ENCODE measurements at places on chromosomes 6 and 20.

DNA sequence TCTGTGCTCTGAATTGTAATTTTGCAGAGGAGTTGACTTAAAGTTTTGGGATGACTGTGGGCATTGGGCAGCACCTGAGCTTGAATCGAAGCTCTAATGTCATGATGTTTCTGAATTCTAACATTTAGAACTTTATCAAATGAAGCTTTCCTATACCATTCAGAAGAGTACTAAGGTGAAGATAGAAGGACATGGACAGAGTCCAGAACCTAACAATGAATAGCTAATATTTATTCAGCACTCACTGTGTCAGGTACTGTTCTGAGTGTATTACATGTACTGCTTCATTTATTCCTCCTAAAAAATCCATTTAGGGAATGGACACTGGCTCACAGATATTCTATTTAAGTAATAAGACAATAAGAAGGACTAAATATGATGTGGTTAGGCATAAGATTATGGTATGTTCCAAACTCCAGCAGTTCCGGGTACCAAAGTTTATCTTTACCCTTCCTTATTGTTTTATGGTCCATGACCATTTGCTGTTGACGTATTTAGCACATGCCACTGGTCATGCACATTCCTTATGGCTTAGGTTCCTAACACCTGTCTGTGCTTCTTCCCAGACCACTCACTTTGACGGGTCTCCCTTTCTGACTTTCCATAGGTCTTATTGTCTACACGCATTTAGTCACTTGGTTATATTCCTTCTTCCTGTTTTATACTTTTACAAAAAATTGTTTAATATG, 20.3 kb downstream of the BCKDHB start:
- DNase-seq = peak; percentile 76

GRCh38 chr6:125884634-125885371, 71.8 kb upstream of the HINT3 start:
- no peak for DNase-seq

- DNase-seq = no peak
These were observed 41.1 kb upstream of the SAMD5 start for GRCh38 chr6:147467428-147467827.

GRCh38 chr20:48725555-48725991, 102.2 kb downstream of the PREX1 start:
- DNase-seq = peak; percentile 56

- DNase-seq = peak; percentile 65
These were observed 55.5 kb upstream of the SGK1 start for GRCh38 chr6:134373282-134373922.

DNA sequence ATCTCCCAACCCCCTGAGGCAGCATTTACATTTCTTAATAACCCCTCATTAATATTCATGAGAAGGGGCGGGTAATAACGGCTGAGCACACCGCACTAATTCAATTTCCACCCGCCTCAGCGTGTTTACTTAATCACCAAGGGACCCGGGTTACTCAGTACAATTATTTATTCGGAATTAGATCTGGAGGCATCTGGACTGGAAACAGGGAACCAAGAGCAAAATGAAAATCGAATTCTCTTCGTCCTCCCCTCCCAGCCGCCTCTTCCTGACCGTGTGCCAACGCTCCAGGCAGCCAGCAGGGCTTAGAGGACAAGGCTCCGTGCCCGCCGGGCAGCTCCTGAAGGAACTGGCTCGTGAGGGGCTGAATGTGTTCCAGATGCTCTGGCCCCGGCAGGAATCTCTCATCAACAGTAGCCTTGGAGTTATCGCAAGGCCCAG, 23.5 kb upstream of the CTNNBL1 start:
- DNase-seq = no peak

- DNase-seq = no peak
These were observed 184.6 kb downstream of the SMOC2 start for GRCh38 chr6:168625602-168626001.

DNA sequence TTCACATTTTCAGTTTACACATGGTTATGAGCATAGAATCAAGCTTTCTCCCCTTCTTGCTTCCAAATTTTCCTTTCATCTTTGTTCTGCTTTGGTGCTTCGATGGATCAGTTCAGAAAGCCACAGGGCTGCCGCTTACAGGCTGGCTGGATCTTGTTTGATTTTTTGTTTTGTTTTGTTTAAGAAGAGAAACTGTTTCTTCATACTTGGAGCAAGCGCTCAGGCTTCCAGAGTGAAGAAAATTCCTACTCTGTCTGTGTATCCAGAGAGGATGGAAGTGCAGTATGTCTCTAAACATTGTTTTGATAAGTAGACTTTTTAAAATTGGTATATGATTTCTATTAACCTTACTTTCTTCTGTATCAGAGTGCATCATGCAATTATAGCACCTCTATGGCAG, 66.9 kb downstream of the ARID1B start:
- DNase-seq = no peak

DNA sequence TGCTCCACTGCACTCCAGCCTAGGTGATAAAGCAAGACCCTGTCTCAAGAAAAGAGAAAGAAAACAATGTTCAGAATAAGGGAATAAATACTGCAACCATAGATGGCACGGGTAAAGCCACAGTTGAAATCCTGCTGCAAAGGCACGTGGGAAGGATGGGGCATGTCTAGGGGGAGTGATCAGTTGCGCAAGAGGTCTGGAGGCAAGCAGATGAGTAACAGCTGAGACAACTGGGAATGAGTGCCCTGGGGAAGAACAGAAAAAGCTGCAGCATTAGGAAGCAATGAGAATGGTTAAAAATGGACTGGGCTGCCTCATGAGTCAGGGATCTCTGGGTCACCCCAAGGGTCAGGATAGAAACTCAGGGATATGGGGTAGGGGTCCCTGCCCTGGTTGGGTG, 96.3 kb downstream of the GMPR start:
- peak; percentile 82 for DNase-seq

DNA sequence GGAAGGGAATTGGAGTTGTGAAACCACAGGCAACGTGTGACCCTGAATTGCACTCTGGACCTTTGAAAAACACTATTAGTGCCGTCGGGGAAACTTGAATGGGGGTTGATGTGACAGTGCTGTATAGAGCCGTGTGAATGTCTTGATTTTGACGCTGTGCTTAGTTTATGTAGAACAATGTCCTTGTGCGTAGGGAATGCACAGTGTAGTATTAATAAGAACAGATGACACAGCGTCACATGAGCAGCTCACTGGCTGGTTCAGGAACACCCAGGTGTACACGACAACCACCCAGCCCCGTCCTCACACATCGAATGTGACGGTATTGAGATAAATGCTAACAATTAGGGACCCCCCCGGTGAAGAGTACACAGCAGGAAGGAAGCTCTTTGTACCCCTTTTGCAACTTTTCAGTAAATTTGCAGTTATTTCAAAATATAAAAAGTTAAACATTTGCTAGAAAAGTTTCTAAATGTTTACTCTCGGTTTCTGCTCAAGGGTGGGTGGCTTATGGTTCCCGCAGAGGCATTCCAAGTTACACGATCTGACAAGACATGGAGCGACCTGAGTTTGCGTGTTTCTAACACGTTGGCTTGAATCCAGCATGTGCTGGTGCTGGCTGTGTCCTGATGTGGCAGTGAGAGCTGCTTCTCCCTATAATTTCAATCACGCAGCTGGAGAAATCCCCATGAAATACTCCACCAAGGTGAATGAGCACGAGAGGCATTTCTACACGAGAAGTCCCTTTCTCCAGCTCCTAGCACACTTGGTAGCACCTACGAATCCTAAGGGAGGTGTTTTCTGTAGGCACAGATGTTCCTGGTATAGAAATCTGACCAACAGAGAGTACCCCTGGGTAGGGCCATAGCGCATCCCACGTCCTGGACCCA, 208.0 kb upstream of the EXOC2 start:
- peak; percentile 26 for DNase-seq

GRCh38 chr6:116511424-116512110, at the start of gene CALHM5:
CALHM5 (plus strand) TSS chr6:116511639; CDS start chr6:116511697, 58 bp downstream.
- DNase-seq = peak; percentile 76

DNA sequence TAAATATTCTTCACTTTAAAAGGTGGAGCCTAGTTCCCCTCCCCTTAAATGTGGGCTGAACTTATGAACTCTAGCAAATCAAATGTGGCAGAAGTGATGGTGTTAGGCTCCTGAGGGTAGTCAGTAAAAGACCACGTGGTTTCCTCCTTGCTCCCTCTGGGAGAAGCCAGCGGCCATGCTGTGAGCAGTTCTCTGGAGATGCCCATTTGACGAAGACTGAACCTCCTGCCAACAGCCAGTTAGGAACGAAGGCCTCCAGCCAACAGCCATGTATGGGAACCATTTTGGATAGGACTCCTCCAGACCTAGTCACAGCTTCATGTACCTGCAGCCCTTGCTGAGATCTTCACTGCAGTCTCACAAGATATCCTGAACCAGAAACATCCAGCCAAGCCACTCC, 7.6 kb upstream of the MOCS1 start:
- DNase-seq = no peak

- no peak for DNase-seq
These were observed 680 bp upstream of the MTCH1 start for GRCh38 chr6:36986704-36987047.

GRCh38 chr6:137265561-137266308, 46.5 kb upstream of the IFNGR1 start:
- no peak for DNase-seq

GRCh38 chr6:106287215-106287614, 38.3 kb downstream of the ATG5 start:
- DNase-seq = no peak

DNA sequence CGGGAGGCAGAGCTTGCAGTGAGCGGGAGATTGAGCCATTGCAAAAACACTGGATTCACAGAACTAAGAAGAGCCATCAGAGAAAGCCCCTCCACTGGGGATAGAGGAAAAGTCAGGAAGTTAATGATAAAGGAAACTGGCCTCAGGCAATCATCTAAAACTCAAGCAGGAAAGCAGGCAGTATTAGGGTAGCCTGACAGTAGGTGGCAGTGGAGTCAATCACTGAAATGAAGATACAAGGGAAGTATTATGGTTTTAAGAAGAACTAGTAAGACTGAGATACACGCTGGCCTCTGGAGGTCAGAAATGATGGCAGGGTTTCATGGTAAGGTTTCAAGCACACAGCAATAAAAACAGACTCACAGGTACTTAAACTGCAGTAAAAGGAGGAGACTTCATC, 578.3 kb downstream of the HACE1 start:
- DNase-seq = no peak

DNA sequence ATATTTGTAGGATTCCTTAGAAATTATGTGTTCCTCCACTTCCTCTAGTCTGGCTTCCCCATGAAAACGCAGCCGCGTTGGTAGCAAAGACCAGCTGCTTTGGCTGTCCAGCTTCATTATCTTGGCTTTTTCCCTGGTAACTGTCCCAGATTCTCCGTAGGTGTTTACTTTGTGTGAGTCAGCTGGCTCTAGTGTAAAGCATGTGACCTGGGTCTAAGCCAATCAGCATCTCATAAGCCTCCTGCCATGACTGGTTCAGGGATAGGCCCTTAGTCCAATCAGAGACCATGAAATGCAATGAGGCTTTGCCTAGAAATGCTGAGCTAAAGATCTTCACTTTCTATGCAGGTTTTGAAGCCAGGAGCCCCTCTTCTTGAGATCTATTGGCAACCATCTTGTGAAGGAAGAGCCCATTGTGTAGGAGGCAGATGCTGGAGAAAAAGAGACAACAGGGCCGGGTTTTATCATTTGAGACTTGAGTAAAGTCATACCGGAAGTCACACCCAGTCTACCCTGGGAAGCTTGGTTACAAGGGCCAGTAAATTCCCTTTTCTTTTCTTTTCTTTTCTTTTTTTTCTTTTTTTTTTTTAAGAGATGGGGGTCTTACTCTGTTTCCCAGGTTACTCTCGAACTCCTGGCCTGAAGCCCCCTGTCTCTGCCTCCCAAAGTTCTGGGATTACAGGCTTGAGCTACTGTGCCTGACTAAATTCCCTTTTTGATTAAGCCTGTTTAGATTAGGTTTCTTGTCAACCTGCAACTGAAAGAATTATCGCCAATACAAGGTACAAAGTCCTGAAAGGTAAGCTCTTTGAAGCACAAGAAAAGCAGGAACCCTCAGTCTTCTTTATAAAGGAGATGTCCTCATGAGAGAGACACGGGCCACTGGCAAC, 256.5 kb upstream of the RREB1 start:
- peak; percentile 97 for DNase-seq

DNA sequence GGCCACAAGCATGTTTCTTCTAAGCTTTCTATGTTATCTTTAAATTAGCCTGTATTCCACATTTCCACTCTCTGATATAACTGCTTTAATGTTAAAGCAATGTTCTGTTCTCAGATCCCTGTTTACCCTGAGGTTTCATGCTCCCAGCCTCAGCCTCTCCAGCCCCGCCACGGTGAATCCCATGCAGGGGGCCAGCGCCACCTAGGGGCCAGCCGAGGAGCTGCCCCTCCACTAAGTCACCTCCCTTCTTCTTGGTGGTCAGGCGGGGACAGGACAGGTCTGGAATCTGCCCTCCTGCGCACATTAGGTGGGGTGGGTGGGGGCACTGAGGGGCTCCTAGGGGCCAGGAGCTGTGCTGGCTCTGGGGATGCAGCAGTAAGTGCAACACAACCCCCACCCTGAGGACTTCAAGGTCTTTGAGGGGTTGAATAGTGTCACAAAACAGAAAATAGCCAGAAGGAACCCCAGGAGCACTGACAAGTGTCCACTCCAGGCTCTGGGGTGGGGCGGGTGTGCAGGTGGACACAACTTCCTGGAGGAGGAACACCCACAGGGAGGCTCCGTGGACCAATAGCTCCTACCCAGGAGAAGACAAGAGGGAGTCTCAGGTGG, 61.6 kb downstream of the RAB44 start:
- DNase-seq = peak; percentile 80

- peak; percentile 54 for DNase-seq
These were observed 503.7 kb downstream of the KIF16B start for GRCh38 chr20:16069389-16070010.

DNA sequence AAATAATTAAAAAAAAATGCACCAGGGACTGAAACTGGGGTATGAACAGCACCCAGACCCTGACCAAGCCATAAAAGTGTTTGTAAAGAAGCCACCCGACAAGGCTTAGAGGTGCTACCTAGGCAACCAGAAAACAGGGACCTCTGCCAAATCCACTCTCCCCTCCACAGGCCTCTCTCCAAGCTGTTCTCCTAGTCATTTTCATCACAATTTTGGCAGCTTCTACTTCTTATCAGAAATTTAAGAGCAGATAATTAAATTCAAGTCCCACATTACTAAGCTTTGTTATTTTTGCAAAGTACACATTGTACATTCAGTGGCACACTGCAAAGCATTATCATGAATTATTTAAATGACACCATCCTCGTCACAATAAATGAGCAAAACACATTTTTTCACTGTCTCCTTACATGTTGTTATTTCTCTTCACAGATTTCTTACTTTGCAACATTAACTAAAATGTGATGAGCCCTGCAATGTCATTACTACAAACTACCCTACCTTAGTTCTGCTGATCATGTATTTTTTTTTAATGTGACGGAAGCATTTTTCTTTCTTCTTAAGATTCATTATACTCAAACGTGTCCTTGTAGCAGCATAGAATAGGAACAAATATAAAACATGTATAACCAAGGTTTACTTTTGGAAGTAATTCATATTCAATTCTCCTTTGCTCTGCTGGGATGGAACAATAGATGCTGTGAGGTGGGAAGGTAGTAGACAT, 38.1 kb downstream of the ECT2L start:
- no peak for DNase-seq

GRCh38 chr20:37727957-37728634, 34.3 kb downstream of the CTNNBL1 start:
- DNase-seq = no peak
